ENCODE measurements at places on chromosomes 13 and 19. TPM values are rescaled to one million over a fixed set of nuclear protein-coding genes. Genes with fewer than 3 reads are reported as not detected.

The MEIS3 gene
- polyA plus RNA-seq, result 4.3 TPM

The APOC1 gene
- 0.79 TPM for polyA plus RNA-seq

The SIGLEC9 gene
- not detected for polyA plus RNA-seq

DNA sequence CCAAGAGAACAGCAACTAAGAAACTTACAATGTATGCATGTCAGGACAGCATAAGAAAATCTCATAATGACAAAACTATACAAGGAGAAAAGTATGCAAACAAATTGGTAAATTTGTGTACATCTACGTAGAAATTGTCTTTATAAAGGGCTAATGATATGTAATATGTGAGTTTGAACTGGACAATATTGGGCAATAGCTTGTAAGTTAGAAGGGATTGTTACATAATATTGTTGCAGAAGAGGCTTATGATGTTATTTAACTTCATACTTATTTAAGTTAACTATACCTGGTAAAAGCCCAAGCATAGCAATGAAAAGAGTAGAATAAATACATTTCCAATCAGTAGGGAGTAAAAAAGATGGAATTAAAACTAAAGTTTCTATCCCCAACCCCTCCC, 134.0 kb downstream of the MAB21L1 start:
- no peak for DNase-seq

DNA sequence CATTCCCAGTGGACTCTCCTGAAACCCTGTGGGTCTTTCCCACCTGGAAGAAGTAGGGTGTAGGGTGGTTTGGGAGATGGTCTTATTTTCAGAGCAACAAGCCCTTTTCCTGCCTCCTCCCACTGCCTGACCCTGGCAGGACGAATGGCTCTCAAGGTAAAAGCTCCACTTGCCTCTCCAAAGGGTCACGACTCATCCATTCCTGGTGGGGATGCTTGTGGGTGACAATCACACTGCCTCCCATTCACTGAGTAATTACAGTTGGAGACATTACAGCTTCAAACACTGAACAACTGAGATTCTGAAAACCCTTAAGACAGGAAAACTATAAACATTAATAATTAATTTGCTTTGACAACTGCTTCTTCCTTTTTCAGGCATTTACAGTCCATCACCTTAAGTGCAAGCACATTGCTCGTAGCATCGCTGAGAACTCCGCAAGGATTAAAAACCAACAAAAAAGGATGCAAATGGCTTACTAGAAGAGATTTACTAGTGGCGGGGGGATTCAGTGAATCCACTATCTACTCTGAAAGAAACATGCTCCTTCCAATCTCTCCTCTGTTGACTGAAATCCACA, 199.6 kb upstream of the IRS2 start:
- DNase-seq, result no peak
